ENCODE measurements at places on chromosomes 7 and 10.

DNA sequence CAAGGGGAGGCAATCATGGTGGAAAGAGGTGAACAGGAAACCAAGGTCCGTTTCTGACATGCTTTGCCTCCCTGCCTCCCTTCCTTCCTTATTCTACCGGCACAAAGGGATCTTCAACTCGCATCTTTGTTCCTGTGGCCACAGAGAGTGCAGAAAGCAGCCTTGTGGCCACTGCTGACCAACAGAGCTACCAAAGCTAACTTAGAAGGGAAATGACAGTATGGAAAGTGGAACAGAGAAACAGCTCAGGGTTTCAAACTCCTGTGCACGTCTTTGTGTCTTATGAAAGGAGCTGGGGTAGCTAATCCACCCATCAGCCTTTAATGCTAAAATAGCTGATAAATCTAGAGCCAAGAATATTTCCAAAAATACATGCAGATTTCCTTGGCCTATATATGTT lies 588.0 kb downstream of the SORCS1 start:
- DNase-seq: no peak

DNA sequence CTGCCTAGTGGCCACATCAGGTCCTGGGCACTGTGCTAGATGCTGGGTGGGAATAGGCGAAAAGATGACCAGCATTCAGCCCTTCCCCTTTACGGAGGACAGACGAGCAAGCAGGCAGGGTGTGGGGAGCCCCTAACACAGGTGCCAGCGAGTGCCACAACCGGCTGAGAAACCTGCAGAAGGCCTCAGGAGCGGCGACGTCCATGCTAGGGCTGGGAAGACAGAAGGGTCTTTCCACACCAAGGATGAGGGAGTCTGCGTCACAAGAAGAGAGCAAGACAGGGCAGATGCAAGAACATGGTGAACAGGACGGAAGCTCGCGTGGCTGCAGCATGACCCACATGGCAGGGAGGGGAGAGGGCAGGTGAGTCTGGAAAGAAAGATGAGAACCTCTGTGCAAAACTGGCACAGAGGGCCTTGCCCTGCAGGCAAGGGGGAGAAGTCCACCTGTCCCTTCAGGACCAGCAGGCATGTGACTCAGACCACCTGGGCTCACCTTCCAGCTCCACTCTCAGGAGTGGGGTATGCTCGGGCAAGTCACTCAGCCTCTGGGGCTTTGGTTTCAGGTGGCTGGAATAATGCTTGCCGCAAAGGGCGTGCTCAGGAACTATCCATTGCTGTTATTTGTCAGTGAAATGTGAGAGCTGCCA lies 36.6 kb downstream of the KCNH2 start:
- DNase-seq: no peak

- DNase-seq: no peak
Observed at GRCh38 chr7:2331707-2332106, 17.5 kb upstream of the SNX8 start.

DNA sequence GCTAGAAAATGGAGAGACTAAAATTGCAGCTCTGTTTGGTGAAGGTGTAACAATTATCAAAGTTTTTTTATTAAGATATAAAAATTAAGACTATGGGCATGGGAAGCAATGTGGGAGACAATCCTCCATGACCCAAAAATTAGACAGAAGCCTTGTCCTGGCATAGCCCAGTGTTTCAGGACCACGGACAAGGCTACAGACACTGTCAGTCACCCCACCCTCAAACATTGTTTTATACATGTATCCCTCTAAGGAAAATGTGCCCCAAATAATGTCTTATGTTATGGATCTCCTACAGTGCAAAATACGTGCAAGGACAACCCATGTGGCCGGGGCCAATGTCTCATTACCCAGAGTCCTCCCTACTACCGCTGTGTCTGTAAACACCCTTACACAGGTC lies 24.0 kb downstream of the HABP2 start:
- DNase-seq: peak; percentile 51

DNA sequence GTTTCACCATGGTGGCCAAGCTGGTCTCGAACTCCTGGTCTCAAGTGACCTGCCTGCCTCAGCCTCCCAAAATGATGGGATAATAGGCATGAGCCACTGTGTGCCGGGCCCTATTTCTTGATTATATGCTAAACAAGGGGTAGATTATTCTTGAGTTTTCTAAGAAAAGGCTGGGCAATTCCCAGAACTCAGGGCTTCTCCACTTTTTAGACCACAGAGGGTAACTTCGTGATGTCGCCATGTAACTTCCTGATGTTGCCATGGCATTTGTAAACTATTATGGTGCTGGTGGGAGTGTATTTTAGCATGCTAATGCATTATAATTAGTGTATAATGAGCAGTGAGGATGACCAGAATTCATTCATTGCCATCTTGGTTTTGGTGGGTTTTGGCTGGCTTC lies 35.8 kb downstream of the OTUD1 start:
- DNase-seq: no peak

DNA sequence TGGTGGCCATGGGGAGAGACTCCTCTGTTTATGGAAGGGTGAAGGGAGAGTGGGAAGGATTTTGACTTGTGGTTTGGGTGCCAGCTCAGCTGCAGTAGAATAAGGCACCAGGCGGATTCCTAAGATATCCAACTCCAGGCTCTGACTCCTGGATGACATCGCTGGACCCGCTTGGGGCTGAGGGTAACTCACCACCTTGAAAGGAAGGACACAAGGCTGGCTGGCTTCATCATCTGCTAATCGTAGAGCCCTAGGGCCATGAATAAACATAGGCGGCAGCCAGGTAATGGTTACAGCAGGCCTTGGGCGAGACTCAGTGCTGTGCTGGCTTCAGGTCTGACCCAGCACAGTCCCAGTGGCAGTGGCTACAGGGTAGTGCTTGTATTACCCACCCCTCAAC lies 16.7 kb upstream of the LIPK start:
- DNase-seq: no peak

DNA sequence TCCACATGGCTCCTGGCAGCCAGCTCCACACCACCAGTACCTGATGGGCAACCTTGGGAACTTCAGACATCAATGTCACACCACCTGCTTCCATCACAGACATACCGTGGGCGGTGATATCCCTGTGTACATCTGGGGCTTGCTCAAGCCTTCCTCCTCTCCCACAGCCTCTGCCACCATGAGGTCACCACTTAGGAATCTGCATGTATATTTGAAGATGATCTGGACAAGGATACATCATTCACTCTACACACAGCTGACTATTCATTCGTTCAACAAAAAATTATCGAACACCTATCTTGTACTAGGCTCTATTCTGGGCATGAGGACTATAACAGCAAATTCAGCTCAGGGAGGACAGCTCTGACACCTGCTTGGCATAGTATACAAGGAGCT lies 6.8 kb downstream of the DLG5 start:
- DNase-seq: peak; percentile 45

GRCh38 chr7:144903201-144903600 lies 67.3 kb upstream of the TPK1 start:
- no peak for DNase-seq

DNA sequence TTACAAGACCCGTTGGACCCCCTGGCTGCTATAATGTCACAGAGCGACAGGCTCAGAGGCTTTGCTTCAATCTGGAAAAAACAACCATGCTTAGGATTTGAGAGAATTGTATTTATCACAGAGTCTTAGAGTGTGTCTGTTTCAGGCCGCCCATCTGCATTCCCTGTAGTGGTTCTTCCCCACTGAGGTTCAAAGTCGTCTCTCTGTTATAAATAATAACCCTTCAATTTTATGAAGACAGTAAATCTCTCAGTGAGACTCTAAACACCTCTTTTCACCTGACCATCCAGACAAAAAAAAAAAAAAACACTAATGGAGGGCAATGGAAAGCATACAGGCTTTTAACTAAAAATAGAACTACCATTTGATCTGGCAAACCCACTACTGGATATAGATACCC lies 565.4 kb upstream of the AUTS2 start:
- no peak for DNase-seq

- no peak for DNase-seq
Observed at GRCh38 chr7:136685501-136686173, 182.8 kb upstream of the CHRM2 start.

All from ACHN (cell line).